Left hindlimb (tissue), 1 donor: ENCODE measurements at places on chromosomes 12 and 14.

GRCh38 chr14:35438910-35439713 lies 34.6 kb upstream of the NFKBIA start:
- no peak for DNase-seq

GRCh38 chr12:164207-164606 lies 49.8 kb downstream of the SLC6A12 start:
- DNase-seq: no peak

GRCh38 chr12:62882696-62883095 lies 52.3 kb downstream of the PPM1H start:
- DNase-seq: no peak

GRCh38 chr12:111409780-111410430 lies 4.2 kb downstream of the SH2B3 start:
- peak; percentile 76 for DNase-seq

GRCh38 chr12:63916561-63917476 lies 72.3 kb downstream of the SRGAP1 start:
- DNase-seq: no peak

DNA sequence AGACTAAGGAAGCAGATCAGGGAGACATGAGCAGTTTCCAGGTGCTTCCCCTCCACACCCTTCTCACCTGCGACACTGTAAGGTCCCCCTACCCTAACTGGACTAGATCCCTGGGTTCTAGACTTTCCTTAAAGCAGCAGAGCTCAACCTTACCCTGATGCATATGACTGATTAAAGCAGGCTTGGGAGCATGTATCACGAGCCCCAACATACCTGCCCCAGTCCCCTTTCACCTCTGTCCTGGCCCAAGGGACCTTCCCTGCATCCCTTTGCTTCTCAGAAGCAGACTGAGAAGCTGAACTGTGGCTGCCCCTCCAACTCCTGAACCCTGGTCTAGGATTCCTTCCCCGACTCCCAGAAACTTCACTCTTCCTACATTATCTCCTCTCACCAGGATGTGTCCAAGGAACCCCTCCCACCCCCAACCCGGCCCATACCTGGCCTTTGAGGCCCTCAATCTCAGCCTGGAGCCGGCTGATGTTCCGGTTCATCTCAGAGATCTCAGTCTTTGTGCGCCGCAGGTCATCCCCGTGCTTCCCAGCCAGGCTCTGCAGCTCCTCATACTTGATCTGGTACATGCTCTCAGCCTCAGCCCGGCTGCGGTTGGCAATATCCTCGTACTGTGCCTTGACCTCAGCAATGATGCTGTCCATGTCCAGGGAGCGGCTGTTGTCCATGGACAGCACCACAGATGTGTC lies 5.4 kb downstream of the KRT8 start:
- DNase-seq: no peak

DNA sequence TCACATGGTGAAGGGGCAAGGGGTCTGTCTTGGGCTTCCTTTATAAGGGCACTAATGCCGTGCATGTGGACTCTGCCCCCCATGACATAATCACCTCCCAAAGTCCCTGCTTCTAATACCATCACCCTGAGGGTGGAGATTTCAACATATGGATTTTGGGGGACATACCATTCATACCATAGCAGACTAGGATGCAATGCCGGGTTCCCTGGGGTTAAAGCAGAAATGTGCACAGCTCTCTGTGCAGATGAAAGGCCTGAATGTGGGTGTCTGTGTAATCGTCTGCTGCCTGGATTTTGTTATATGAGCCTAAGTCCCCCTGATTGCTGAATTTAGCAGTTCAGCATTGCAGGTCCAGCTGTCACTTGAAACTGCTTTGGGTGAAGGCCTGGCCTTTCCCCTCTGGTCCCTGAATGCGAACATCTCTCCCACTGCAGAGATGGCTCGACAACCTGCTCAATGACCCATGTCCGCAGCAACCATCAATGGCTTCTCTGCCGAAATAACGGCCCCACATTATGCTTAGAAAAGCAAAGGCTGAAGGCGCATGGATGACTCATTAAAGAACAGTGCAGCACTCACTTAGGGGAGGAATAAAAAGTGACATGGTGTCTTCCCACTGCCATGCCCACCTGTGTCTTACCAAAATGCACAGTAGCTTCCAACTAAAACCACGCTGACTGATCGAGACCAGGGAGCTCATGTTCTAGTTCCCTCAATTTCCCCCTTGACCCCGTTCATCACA lies 286.3 kb downstream of the DPF3 start:
- no peak for DNase-seq

DNA sequence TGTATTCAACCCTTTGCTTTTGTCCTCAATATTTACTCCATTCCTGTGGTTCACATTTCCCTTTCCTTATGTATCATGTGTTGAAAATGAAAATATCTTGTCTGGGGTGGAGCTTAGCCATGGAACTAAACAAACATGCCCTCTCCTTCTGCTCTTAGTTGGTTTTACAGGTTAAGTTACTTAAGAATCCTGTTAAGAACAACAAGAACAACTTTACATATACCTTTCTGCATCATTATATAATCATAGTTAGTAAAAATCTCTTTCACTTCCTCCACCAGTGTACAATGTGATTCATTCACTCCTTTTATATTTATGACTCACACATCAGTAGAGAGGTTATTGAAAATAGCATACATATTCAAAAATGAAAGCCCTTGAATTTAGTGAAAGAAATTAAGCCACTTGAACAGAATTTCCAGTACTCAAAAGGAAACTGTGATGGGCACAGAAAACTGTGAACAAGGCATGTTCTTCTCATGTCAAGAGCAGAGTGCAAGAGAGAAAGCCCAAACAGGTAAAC lies 307.7 kb downstream of the CCDC91 start:
- DNase-seq: no peak
